ENCODE measurements at places on chromosomes 7 and 10.

- no peak for DNase-seq
These were observed 26.7 kb downstream of the WAC start for GRCh38 chr10:28559618-28560017.

DNA sequence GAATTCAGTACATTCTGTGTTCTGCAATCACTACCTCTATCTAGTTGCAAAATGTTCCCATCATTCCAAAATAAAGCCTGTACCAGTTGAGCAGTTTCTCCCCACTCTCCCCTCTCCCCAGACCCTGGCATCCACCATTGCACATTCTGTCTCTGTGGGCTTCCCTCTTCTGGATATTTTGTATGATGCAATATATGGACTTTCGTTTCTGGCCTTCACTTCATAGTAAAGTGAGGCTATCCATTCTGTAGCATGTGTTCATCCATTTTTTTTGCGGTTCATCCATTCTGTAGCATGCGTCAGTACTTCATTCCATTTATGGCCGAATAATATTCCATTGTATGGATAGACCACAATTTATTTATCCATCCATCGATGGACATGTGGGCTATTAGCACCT lies 9.5 kb upstream of the CYP3A4 start:
- no peak for DNase-seq

GRCh38 chr7:120869700-120870099 lies 11.8 kb upstream of the TSPAN12 start:
- DNase-seq, result no peak

- no peak for DNase-seq
These were observed 54.8 kb downstream of the MINDY3 start for GRCh38 chr10:15805395-15806058.

DNA sequence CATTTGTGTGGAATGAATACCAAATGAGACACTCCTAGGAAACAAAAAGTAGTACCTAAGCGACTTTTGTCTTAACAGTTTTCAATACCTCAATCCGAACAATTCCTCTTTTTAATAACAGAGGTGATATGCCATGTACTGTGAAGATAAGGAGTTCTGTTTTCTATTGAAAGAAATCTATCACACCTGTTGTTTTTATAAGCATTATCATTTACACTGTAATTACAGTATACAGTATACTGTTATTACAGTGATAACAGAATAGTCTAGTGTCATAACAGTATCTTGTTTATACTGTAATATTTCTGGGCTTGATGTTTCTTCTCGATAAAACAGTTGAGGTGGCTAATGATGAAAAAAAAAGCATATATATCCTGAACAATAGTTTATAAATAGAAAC lies 9.4 kb upstream of the RHOBTB1 start:
- DNase-seq, result no peak

- no peak for DNase-seq
These were observed 54.6 kb downstream of the ARL4A start for GRCh38 chr7:12741951-12742575.

DNA sequence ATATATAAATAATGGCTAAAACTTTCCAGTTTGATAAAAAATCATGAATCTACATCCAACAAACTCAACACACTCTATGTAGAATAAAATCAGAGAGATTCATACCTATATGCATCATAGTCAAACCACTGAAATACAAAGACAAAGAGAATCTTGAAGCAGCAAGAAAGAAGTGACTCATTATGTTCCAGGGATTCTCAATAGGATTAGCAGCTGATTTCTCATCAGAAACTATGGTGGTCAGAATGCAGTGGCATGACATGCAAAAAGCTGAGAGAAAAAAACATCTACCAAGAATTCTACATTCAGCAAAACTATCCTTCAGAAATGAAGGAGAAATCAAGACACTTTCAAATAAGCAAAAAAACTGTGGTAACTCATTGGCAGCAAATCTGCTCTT lies 187.4 kb downstream of the RNLS start:
- DNase-seq, result no peak

- DNase-seq, result no peak
These were observed 809 bp downstream of the HOXA9 start for GRCh38 chr7:27164367-27165088.

DNA sequence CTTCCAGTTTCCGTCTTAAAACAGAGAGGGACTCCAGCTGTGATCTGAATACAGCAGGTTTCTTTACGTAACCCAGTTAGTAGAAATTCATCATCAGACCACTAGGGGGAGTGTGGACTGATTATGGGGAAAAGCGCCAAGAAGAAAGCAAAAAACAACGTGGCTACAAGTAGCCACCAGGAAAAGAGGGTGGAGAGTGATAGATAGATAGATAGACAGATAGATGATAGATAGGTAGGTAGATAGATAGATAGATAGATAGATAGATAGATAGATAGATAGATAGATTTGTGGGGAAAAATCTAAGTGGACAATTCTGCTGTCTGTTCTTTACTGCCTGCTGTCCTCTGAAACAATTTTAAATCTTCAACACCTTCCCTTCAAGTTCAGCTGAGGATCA lies 12.7 kb upstream of the AKR1B10 start:
- no peak for DNase-seq

GRCh38 chr7:2571409-2571808 lies 12.6 kb downstream of the IQCE start:
- DNase-seq, result no peak

DNA sequence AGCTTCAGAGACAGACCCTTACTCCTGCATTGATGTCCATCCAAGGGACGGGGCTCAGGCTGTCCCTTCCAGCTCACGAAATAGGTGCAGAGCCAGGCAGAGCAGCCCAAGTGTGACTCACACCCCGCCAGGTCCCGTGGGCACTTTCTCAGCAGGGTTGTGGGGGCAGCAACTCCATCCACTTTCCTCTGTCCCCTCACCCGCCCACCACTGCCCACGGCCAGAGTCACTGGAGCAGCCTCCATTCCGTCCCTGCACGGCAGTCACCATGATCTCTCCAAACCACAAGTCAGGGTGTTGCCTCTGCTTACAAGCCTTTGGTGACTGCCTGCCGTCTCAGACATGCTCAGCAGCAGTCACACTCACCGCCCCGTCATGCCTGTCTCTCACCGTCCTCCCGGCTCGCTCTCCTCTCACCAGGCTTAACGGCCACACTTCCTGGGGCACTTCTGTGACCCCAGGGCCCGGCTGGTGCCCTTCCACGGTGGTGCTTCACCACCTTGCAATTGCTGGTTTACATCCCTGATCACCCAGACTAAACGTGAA lies 39.3 kb downstream of the CALML3 start:
- no peak for DNase-seq

DNA sequence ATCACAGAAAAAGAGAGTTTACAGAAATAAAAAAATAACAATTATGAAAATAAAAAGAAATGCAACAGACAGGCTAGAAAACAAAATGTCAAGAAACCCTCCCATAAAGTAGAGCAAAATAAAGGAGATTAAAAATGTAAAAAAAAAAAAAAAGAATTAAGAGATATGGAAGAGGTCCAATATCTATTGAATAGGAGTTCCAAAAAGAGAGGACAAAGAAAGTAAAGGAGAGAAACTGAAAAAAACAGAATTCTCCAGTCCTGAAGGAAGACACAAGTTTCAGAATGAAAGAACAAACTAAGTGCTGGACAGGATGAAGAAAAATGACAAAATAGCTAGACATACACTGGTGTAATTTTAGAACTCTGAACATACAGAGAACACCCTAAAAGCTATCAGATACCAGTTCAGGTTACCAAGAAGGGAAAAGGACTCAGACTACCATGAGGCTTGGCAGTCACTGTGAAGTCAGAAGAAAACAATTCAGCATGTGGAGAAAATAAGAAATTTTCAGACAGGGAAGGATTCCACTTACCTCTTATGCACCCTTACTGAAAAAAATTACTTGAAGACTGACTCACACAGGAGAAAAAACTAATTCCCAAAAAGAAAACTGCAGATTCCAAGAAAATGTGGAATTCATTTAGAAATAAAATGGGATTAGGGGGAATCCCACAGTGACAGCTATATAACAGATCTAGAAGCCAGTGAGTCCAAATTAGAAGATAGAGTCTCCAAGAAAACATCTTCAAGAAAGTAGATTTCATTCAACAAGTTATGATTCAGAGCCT lies 40.4 kb upstream of the ABLIM1 start:
- no peak for DNase-seq

GRCh38 chr10:87991946-87992345 lies 128.5 kb downstream of the PTEN start:
- no peak for DNase-seq

DNA sequence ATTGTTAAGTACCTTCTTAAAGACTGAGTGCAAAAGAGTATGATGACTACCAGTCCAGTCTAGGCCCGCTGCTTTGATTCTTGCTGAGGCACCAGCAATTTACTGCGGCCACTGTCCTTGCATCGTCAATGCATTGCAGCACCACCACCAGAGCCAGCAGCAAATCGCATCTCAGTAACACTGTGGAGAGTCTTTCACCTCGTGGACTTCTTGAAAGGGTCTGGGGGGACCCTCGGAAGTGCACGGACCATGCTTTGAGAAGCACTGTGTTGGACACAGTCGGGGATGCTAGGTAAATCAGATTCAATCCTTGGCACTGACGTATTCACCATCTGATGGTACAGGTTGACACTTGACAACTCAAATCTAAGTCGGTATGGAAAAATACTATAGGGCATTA lies 493.6 kb downstream of the RPS24 start:
- no peak for DNase-seq

- DNase-seq, result no peak
These were observed 176.9 kb upstream of the AOAH start for GRCh38 chr7:36900988-36901710.
